NCI-H1092 (cell line): ENCODE measurements at places on chromosomes 2 and 18.

- no peak for DNase-seq
These were observed 5.8 kb upstream of the IKZF2 start for GRCh38 chr2:213157242-213157641.

GRCh38 chr2:161113693-161114575 is 46.3 kb upstream of the TANK start:
- no peak for DNase-seq

DNA sequence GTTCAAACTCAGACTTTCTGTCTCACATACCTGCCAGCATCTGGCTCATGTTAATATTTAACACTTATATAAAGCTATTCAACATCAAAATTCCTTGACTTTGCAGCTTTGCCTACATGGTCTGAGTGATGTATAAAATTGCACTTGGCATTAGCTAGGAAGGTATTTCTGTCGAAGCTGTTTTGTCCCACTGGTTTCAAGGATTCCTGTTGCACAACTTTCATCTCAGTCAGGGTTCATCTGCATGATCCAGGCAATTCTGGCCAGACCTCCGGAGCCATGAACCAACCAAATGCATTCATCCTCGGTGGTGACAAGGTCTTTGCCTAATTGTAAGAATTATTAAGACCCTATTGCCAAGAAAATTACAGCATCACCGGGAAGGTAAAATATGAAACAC is 185.4 kb downstream of the ZEB2 start:
- no peak for DNase-seq

DNA sequence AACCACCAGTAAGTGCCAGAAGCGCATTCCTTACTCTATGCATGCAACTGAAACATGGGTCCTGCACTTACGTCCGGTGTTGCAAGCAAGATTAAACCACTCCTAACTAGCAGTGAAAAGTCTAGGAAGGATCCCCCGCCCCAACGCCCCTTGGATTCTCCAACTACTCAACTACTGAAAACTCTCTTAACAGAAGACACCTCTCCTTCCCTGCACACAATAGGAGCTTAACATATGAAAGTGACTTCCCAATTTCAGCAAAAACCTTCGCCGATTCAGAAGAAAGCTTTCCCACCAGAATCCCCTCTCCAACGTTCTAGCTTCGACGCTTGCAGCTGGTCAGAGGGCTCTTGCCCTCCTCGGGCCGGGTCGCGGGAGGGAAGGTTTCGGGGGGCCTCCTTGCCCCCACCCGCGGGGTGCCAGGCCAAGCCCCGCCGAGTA is 578 bp downstream of the IWS1 start:
- DNase-seq, result no peak

GRCh38 chr2:10954856-10955818 is 43.4 kb downstream of the KCNF1 start:
- DNase-seq, result no peak

GRCh38 chr18:46754188-46754587 is 2.7 kb downstream of the ST8SIA5 start:
- DNase-seq, result no peak

GRCh38 chr2:190181123-190181669 is 118.7 kb upstream of the MSTN start:
- no peak for DNase-seq

DNA sequence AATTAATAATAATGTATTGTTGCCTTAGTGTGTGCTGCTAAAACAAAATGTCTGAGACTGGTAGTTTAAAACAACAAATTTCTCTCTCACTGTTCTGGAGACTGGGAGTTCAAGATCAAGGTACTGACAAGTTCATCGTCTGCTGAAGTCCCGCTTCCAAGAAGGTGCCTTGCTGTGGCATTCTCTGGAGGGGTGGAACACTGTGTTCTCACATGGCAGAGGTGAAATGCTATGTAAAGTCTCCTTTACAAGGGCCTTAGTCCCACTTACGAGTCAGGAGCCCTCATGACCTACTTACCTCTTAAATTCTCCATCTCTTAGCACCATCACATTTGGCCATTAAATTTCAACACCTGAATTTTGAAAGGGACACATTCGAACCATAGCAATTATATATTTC is 299.2 kb upstream of the RBMS1 start:
- no peak for DNase-seq

DNA sequence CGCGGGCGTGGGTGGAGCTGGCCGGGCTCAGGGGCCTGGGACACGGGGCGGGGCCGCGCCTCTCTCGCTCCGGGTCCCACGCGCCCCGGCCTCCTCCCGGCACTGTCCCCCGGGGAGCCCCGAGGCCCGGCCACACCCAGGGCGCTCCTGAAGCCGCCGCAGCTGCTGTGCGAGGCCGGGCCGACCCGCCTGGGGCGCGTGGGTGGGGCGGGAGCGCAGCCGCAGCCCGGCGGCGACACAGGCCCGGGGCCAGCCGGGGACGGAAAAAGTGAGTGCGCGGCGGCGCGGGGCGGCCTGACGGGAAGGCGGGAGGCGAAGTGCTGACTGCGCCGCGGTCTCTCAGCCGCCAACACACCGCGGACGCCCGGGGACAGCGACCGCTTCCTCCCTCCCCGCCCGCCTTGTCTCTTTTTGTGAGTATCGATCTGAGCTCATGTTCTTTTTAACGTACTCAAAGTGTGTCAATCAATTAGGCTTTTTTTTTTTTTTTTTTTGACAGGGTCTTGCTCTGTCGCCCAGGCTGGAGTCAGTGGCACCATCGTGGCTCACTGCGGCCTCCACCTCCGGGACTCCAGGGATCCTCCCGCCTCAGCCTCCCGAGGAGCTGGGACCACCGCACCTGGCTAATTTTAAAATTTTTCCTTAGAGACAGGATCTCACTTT is 14.5 kb downstream of the PDCD1 start:
- DNase-seq, result no peak

GRCh38 chr2:22454826-22455485 is 930.0 kb upstream of the KLHL29 start:
- DNase-seq, result no peak

DNA sequence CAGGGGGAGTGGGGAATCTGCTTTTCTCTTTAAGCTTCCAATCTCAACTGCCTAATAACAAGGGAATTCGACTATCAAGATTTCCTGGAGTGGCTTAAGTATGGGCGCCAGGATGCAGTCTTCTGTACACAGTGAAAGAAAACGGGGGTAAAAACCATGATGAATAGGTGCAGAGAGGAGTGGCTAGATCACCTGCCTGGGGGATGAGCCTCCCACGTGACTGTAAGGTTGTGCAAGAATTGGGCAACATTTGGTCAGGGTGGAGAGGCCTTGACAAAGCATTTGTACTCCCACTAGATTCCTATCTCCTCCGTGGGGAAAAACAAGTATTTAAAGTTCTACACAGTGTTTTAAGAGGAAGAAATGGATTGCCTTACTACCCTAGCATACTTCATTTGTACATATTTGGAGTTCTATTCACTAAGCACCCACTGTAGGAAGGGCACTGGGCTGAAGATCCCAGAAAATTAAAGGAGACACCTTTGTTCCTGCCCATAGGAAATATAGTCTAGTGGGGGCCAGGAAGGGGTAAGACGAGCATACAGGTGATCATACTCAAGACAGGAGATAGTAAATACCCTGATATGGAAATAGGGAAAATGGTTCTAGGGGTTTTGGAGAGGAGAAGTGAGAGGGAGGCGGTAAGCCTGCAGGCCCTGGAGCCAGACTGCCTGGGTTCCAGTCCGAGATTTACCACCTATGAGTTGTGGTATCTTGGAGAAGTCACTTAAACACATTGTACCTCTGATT is 29.2 kb downstream of the EPAS1 start:
- no peak for DNase-seq
